Right ventricle myocardium superior (tissue), 1 donor: ENCODE measurements at places on chromosomes 6 and 20. TPM values are rescaled to one million over a fixed set of nuclear protein-coding genes. Genes with fewer than 3 reads are reported as not detected.

RXRB gene
- total RNA-seq: 37.9 TPM

STX11 gene
- total RNA-seq: 8.9 TPM

ID1 gene
- total RNA-seq: 89.5 TPM

DDO gene
- total RNA-seq: 31.1 TPM

DNA sequence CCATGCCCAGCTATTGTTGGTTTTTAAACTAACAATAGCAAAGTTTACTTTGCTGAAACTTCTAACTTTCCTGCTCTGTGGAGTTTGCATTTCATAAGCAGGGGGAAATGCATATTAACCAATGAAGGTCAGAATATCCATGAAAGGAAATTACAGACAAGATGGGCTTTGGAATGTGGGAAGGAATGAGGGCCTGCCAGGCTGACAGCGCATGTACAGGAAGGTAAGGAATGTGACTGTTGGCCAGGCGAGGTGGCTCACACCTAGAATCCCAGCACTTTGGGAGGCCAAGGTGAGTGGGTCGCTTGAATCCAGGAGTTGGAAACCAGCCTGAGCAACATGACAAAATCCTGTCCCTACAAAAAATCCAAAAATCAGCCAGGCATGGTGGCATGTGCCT lies 49.6 kb downstream of the CDK5RAP1 start:
- DNase-seq: no peak

GRCh38 chr6:118263921-118264486 lies 284.1 kb upstream of the PLN start:
- no peak for DNase-seq

GRCh38 chr20:33079259-33079658 lies at the start of gene BPIFB4:
BPIFB4 (plus strand) TSS chr20:33079643; CDS start chr20:33081527, 1,884 bp downstream.
- DNase-seq: no peak

DNA sequence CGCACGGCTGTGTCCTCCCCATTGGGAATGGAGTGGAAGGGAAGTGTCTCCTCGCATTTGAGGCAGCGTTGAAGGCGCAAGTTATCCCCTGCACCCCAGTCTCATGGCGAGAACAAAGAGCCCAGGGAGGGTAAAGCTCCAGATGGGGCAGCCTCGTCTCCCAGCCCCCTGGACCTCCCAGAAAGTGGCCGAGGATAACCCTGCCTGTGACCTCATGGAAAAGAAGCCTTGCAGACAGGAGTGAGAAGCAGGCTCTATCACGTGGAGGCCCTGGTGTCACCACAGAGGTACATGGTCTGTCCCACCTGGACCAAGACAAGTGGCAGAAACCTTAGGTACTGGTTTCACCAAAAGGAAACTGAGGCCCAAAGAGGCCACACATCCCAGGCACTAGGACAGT lies 134.8 kb upstream of the RPS6KA2 start:
- no peak for DNase-seq

- no peak for DNase-seq
These were observed 341.7 kb downstream of the CD83 start for GRCh38 chr6:14459315-14459714.

DNA sequence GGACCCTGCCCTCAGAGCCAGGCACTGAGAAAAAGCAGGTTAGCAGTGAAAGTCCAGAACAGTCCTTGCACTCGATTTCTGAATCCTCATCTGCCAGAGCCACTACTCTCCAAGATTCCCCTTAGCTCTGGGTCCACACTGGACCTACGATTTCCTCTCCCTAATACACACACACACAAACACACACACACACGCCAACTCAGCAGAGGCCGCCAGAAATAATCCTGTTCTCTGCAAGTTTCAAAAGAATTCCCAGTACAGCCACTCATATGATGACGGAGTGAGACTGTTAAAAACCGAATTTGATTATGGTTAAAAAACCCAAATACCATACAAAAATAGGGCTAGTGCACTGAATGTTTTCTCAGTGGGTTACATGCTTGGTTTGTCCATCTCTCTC lies 90.8 kb downstream of the GMPR start:
- DNase-seq: no peak

DNA sequence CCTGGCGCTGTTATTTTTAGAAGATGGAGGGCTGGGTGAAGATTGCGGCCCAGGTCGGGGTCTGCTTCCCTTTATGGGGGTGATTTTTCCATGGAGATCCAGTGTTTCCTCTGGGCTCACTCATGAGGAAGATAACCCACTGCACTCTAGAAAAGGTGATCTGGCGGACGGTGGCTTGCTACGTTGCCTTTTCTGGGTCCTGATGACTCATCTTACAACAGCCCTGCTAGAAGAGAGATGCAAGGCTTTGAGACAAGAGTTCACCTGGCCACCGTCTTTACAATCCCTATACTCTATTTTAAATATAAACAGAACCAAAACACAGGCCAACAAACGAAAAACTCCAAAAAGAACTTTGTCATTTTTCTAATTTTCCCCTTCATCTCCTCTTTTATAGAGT lies 182.1 kb upstream of the EXOC2 start:
- DNase-seq: no peak

DNA sequence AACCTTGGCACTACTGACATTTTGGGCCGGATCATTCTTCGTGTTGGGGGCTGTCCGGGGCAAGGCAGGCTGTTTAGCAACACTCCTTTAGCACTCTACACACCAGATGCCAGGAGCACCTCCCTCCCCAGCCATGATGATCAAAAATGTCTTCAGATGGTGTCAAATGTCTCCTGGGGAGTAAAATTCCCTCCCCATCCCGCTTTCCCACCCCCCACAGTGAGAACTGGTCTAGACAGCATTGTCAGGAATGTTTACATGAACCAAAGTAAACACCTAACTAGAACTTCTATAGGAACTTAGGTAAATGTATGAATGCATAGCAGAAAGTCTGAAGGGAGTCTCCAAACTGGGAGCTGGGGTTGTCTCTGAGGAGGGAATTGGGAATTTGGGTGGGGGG lies 70.0 kb upstream of the TOP1 start:
- no peak for DNase-seq

DNA sequence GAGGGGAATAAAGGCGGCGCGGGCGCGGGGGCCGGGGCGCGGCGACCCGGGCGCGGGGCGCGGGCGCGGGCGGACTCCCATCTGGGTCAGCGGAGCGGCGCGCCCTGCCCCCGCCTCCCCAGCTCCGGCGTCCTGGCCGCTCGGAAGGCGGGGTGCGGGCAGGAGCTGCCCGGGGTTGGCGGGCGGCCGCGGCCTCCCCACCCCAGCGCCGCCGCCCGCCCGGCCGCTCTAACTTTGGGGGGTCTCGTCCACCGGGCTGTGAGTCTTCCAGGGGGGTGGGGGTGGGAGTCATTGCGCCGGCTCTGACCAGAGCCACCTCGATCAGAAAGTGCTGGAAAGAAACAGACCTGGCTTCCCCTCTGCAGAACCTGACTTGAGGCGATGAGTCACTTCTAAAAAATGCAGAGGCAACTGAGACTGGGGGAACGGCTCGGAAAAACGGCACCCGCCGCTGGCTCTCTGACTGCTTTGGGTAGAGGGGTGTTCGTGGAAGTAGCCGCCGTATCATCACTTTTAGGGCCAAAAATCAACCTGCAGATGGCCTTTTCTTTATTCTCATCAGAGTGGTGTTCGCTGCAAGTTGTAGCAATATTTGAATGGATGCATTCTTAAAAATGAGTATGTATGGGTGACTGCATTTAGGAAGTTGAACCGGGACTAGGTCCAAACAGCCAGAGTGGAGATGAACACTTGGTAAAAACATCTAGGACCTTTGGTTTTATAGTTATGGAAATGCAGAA lies 667 bp downstream of the CAP2 start:
- no peak for DNase-seq

GRCh38 chr6:3455147-3455568 lies 1.7 kb downstream of the SLC22A23 start:
- no peak for DNase-seq

DNA sequence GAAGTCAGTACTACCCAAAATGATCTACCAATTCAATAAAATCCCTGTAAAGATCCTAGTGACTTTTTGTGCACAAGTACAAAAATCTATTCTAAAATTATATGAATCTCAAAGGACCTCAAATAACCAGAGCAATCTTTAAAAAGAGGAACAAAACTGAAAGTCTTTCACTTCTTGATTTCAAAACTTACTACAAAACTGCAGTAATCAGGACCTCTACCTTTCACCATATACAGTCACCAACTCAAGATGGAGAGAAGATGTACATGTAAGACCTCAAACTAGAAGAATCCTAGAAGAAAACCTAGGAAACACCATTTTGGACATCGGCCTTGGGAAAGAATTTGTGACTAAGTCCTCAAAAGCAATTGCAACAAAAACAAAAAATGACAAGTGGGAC lies 109.5 kb upstream of the CD93 start:
- DNase-seq: no peak

GRCh38 chr20:53734006-53734688 lies 140.5 kb upstream of the ZNF217 start:
- no peak for DNase-seq

DNA sequence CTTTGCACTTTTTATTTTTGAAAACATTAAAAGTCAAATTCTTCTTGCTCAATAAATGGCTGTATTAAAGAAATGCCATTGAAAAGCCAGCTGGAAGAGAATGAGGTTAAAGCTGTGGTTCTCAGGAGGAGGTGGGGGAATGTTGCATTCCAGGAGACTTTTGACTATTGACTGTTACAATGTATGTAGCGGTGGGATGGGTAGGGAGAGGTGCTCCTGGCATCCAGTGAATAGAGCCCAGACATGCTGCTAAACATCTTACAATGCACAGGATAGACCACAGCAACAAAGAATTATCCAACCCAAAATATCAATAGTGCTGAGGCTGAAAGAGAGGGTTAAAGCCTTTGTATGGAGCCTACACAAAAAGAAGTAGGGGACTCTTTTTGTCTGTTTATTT lies 295.9 kb downstream of the NKAIN2 start:
- no peak for DNase-seq

DNA sequence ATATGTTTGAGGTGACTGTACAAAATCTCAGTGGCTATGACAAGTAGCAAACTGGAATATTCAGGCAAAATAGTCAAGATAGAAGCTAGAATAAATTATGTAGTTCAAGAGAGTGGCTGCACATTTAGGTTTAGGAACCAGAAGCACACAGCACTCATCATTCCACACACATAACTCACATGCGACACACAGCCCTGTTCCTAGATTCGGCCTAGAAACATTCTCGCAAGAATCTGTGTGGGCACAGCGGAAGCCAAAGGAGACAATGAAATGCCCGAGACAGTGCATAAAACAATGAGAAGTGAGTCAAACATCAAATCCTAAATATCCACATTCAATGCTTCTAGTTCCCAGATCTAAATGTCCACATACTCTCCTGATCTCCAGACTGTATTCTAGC lies 9.5 kb upstream of the SUPT3H start:
- DNase-seq: no peak

GRCh38 chr20:23368316-23369071 lies 6.5 kb downstream of the GZF1 start:
- no peak for DNase-seq

- DNase-seq: no peak
These were observed 1.0 kb downstream of the NR2E1 start for GRCh38 chr6:108166664-108167448.

GRCh38 chr20:14219801-14220461 lies 117.5 kb downstream of the FLRT3 start:
- DNase-seq: no peak

GRCh38 chr6:170010665-170011203 lies 259.3 kb downstream of the ERMARD start:
- no peak for DNase-seq

GRCh38 chr6:122651031-122651430 lies 40.8 kb downstream of the PKIB start:
- DNase-seq: no peak

DNA sequence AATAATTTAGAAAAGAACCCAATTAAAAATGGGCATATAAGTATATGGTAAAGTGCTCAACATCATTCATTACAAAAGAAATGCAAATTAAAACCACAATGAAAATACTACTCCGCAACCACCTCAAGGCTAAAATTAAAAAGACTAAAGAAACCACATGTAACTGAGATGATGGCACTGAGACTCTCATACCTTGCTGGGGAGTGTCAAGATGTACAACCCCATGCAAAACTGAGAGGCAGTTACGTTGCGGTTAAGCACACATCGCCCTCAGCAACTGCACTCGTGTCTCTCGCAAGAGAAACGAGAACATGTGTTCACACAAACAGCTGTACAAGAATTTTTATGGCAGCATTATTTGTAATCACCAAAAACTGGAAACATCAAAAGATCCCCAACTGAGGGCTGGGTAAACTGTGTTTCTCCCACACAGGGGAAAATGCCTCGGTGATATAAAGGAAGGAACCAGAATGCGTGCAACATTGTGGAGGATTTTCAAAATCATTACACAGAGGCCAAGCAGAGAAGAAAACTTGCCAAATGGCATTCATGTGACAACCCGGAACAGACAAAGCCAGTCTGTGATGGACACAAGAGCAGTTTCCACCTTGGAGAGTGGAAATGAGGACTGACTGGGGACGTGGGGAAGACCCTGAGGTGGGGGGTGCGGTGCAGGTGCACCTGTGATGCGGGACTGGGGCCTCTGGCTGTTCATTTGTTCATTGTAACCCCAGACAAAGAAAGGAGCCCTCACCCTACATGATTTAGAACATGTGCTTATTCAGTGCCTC lies 144.9 kb downstream of the WDR27 start:
- no peak for DNase-seq

GRCh38 chr6:36297051-36297450 lies 27.2 kb downstream of the PNPLA1 start:
- DNase-seq: no peak

GRCh38 chr6:90547991-90548390 lies 38.9 kb downstream of the MAP3K7 start:
- no peak for DNase-seq

DNA sequence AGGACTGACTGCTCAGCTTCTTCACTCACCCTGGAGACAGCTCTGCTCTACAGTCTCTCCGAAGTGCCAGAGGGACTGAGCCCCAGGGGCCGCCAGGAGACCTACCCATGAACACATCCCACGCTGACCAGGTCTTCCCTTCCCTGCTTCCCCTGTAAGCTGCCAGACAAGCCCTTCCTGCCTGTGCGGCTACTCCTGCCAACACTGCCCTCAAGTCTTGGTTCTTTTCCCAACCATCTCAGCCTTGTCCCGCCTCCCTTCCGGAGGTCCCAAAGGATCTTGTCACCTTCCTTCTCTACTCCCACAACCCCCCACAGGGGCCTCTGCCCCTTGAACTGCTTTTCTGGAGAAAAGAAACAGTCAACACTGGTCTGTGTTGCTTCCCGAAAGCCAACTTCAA lies 15.0 kb downstream of the CPNE5 start:
- DNase-seq: no peak

GRCh38 chr6:43849844-43850243 lies 79.8 kb downstream of the VEGFA start:
- DNase-seq: no peak

DNA sequence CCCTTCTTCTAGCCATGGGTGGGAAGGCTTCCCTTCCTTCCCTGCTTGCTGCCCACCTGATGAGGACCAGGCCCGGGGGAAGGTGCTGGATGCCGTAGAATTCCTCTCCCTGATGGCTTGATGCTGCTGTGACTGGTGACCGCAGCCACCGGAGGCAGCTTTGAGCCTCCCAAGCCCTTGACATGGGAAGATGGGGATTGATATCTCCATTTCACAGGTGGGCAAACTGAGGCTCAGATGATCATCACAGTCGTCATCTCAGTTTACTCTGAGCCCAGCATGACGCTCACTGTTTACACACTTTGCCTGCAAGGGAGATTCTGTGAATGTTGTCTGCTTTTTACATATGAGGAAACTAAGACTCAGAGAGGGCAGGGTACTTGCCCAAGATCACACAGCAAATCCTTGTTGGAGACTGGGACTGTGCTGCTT lies 43.9 kb downstream of the SRC start:
- DNase-seq: no peak

- DNase-seq: no peak
These were observed 115.4 kb downstream of the LAMP5 start for GRCh38 chr20:9629831-9630230.
